ENCODE measurements at places on chromosomes 4 and X.

DNA sequence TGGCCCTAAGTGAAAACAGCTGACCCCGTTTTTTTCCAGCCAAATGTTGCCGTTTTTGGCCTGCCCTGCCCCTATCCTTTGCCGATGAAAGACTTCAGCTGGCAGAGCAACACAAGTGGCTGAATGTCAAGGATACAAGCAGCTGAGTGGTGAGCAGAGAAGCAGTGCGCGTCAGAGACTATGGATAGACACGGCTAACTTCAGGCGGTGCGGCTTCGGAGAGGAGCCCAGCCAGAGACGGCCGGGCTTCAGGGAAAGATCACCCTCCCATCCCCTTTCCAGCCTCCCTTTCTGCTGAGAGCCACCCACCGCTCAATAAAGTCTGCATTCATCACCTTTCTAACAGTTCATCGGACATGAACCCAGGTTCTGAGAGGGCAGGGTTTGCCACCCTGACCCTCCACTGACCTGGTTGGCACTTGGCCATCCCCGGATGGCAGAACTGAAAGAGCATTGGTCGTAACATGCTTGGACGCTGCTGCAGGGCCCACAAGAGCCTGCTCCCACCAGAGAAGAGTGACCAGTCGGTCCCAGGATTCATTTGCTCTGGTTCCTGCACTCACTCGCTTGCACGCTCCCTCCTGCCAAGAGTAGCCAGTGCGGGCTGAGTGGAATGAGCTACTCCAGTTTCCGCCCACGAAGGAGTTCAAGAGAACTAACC lies 125.8 kb downstream of the PPEF1 start:
- DNase-seq = no peak

DNA sequence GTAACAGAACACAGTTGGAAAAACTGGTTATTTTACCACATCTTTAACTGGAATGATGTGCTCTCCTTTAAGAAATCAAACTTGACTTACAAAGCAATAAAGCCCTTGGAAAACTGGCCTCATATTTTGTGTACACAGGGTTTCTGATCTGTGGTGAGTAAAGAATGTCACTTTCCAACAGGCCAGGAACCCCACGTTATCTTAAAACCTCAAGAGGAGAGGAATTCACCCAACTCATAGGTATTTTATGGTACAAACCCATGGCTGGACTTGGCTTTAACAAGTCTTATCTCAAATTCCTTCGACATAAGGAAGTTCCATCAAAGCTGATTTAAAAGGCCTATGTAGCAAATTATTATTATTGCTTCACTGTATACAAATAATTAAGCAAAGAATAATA lies 1735.1 kb downstream of the PCDH7 start:
- DNase-seq = no peak

DNA sequence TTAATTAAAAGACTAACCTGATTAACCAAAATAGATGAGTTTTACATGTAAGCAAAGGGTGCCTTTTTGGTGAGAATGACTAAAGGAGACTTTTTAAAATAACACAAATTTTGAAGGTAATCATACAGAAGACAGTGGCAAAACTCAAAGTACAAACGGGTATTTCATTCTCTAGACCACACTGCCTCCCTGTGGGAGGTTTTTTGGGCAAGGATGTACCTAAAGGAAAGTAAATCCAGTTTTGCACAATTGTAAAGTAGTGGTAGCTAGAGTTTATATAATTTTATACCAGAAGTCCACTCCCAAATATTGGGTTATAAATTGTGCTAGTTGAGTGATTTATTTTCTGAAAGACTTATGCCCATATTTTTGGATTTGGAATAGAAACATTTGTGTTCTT lies 201.0 kb downstream of the PAPSS1 start:
- DNase-seq = no peak

DNA sequence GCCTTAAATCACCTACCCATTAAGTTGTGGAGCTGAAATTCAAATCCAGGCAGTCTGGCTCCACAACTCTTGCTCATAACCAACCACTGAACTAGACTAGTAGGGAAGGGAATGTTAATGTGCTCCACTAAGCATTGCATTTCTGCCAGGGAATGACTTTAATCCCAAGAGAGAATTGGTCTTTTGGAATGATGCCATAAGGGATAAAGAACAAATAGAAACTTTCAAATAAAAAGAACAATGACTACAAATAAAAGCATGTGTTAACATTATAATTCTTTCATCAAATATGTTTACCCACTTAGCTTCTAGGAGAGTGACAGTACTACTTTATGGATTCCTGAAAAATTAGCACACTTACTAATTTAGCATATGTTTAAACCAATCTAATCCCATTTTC lies 905.9 kb downstream of the CENPC start:
- DNase-seq = no peak

- no peak for DNase-seq
These were observed 33.1 kb downstream of the PDLIM5 start for GRCh38 chr4:94484818-94485217.

DNA sequence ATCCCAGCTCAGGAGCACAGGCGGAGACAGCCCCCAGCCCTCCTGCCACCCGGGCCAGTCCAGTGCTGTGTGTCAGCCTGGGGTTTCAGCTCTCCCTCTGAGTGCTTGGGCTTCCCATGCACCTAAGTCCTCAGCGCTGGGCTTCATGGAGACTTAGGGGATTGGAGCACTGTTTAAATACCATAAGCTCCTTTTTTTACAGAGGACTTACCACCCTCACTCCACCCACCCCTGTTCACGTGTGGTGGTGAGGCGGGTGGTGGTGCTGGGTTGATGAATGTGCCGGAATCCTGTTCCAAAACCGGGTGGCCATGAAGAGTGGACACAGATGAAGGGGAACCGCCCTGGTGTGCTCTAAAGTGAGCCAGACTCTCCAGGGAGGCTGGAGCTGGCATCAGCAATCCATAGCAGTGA lies 66.9 kb downstream of the PSAPL1 start:
- DNase-seq = no peak

DNA sequence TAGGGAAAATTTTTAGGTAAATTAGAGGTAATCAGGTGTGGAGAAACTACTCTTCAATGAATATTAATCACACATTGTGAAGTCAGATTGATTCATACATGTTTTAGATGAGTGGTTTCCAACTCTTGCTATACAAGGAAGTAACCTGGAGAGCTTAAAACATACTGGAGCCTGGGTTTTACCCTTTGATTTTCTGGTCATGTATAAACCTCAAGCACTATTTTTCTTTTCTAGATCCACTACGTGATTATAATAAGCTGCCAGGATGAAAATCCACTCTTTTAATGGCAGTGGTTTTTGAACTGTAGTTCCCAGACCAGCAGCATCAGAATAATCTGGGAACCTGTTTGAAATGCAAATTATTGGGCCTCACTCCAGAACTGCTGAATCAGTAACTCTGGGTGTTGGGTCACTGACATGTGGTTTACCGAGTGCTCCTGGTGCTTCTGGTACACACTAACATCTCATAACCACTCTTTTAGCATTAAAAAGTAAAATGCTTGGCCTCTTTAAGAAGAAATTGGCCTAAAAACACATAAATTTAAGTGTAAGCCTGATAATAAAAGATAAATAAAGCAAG lies 63.4 kb downstream of the DCAF12L1 start:
- no peak for DNase-seq

GRCh38 chr4:105236202-105236915 lies 89.7 kb downstream of the TET2 start:
- DNase-seq = no peak

DNA sequence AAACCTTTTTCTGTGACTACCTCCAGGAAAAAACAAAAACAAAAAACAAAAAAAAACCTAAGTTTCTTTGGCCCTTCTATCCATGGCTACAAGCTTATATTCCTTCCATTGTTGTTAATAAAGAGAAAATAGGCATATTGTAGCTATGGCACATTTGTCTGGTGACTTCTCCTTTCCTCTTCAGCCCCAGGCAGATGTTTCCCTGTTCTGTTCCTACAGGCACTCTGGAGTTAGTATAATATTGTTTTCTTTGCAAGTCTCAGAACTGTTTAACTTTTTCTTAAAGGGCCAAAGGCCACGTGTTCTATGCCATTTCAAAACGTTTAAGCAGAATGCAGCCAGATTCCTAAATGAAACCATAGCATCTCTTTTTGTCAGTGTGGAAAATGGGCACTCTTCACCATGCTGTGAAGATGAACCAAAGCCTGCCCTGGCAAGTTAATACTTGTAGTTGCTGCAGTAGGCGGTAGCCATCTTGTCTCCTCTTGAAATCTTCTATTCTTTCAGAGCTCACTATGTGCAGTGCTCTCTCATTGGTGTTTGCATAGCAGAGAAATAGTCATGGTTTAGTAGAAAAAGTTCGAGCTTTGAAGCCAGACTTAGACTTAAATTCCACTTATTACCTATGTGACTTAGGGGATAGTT lies 44.8 kb upstream of the MTMR1 start:
- DNase-seq = no peak

GRCh38 chrX:18034504-18034903 lies 173.4 kb upstream of the RAI2 start:
- DNase-seq = no peak

- DNase-seq = no peak
These were observed 44.6 kb upstream of the GYPA start for GRCh38 chr4:144185086-144185485.

DNA sequence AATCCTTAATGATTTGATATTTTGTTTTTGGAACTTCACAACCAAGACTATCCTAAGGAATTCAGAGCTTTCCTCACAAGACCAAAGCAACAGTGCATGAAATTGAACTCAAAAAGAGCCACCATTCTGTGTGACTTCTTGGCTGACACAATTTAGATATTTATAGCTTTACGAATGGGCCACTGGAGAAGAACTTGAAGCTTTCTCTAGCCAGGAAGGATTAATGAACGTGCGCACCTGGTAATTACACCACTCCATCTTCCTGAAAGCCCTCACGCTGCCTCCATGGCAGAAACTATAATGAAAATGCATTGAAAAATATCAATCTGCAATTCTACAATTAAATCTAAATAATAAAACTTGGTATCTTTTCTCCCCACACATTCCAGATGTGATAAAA lies 1057.8 kb downstream of the DMD start:
- DNase-seq = no peak

- DNase-seq = no peak
These were observed 8.3 kb upstream of the ASB5 start for GRCh38 chr4:176277162-176277904.

DNA sequence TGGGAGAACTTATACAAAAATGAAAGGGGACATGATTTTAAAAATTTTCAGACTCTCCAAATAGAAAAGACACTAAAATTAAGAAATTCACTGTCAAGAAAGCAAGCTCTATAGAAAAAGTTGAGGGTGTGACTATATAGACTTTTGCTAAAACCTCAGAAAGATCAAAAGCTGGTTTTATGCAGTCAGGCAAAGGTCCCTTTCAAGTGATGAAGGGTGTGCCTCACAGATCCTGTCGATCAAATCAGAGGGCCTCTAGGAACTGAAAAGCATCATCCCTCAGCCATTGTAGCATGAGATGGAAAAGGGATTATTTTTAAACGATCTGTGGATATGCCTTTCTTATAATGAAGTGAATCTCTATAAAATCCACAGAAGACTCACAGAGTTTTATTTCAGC lies 116.5 kb downstream of the FAM13A start:
- no peak for DNase-seq

DNA sequence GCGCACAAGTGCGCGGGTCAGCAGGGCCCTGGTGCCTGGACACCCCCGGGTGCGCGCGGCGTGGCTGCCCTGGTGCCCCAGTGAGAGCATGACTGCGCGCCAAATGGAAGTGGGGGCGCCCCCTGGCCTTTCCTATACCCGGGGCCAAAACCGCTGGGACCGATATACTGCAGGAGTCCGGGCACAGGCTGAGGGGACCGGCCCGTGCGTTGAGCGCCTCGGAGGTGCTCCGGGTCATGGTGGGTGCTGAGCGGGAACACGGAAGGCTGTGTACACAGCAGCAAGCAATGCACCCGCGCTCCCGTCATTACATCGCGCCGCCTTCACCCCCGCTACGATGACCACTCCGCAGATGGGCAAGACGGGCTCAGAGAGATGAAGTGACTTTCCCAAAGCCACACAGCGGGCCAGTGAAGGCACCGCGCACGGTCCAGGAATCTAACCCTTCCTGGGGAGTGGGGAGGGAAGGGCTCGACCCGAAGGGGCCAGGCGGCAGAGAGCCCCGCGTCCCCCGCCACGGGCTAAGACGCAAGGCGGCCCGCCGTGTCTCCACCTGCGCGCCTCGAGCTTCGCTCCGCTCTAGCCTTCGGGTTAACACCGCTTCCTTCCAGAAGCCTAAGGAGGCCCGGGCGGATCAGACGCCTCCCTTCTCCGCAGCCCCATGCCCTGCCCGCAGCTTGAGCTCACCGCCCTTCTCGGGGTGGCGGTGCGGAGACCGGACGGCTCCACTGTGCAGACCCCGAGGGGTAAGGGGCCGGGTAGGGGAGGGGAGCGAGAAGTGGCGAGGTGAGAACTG lies 11.3 kb downstream of the HMX1 start:
- no peak for DNase-seq

DNA sequence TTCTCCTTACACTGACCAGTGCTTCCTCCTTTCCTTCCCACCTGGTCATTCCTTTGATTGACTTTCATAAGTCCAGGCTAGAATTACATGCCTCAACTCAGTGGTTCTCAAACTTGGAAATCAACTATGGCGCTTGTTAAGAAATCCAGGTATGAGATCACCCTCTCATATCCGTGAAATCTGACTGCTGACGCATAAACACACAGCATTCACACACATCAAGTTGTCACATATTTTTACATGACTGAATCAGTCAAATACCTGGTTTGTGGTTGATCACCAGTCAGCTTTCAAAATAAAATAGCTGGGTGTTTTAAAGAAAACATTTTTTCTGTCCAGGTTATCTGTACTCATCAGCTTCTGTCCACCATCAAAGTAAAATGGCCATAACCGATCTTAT lies 433.5 kb downstream of the AFF2 start:
- DNase-seq = no peak

- DNase-seq = no peak
These were observed 121.7 kb downstream of the RBM47 start for GRCh38 chr4:40507977-40508376.

GRCh38 chr4:134544303-134544770 lies 342.7 kb upstream of the PABPC4L start:
- no peak for DNase-seq

GRCh38 chr4:112189754-112190153 lies 41.8 kb upstream of the AP1AR start:
- no peak for DNase-seq
